NCI-H1048 (cell line): ENCODE measurements at places on chromosomes 2 and 18.
A peak's percentile ranks its signal among the peaks of the same experiment; 100 is the strongest.

DNA sequence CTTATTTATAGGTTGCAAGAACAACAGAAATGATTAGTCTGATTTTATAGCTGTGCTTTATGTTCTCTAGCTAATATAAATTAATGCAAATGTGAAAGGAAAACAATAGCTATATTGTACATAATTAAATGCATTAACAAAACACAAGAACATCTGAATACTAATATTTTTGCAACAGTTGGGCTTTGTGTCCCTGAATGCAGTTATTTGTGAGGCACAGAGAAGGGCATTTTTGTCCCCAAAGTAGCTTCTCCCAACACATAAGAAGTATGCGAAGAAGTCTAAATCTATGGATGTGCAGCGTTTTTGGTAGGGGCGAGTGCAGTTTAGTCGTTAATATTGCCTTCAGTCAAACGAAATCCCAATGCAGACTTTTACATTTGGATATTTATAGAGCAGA is 110.0 kb downstream of the MBP start:
- no peak for DNase-seq

- no peak for DNase-seq
These were observed 28.6 kb upstream of the CREG2 start for GRCh38 chr2:101415884-101416283.

DNA sequence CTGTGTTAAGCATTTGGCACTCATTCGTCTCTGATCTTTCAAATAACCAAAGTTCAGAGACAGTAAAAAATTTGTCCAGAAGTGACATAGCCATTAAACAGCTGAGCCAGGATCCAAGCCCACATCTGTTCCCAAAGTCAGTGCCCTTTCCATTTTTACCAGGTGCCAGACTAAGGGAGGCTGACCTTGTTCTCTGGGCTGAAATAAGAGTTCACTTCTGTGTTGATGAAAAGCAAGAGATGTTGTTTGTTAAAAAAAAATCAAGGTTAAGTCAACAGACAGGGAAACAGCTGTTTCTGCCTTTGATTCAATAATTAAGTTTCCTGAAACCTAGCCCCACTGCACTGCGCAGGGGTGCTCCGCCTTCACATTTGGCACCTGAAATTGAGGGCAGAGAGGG is 117.1 kb downstream of the PRKRA start:
- DNase-seq = no peak

DNA sequence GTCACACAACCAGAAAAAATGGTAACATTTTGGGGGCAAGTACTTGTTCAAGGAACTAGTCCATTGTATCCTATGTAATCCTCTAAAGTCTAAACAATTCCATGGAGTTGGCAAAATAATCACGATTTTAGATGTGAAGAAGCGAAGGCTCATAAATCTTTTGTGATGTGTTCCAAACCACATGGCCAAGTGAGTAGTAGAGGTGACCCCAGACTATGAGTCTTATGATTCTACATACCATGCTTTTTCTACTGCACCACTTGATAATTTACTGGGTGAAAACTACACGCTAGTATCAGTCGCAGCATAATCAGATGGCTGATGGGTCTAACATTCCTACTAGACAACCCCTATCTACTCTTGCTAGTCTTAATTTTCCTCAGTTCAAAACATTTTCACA is 371.4 kb downstream of the OSR1 start:
- DNase-seq = no peak

- no peak for DNase-seq
These were observed 370.2 kb upstream of the LYPD1 start for GRCh38 chr2:133040170-133040569.

DNA sequence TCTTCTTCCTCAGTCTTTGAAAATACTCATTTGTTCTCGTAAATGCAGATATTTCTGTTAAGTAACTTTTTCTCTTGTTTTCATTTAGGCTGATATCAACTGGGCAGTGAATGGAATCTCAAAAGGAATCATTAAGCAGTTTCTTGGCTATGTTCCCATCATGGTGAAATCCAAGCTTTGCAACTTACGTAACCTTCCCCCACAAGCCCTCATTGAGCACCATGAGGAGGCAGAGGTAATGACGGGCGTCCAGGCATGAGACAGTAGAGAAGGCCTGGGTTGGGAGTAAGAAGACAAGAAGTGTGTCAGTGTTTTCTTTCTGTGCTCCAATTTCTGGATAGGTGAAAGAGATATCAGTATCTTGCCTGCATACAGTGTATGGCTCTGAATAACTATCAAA is 5.1 kb downstream of the POLR1B start:
- no peak for DNase-seq

DNA sequence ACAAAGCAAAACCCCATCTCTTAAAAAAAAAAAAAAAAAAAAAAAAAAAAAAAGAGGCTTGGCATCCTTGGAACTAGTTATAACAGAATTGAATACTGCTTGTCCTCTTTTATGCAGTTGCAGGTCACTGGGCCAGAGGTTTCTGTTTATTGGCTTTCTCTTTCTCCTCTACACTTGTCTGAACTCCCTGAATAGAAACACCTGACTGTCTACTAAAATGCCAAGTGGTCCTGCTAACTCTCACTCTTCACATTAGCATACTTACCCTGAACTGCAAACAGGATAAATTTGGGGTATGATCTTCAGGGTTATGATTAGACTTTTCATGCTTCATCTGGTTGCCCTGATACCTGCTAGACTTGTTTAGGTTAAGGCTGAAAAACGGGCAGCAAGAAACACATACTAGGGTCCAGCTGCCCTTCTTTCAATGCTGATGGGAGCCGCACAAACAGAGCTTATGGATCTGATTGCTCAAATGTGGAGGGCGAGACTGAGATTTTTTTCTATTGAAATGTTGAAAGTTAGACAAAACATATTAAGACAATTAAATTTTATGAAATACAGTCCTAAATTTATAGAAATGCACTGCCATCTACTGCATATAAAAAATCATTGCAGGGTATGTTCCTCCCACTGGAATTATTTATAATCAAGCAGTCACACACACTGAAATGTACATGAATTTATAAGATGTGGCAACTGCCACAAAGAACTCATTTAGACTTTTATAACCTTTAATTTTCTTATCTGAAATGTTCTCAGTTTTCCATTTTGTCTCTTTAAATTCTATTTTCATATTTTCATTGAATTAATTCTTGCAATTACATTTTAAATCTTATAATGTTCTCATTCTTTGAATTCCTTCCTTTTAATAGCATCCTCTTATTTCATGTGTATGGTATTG is 40.8 kb downstream of the GTF3C3 start:
- DNase-seq = no peak

DNA sequence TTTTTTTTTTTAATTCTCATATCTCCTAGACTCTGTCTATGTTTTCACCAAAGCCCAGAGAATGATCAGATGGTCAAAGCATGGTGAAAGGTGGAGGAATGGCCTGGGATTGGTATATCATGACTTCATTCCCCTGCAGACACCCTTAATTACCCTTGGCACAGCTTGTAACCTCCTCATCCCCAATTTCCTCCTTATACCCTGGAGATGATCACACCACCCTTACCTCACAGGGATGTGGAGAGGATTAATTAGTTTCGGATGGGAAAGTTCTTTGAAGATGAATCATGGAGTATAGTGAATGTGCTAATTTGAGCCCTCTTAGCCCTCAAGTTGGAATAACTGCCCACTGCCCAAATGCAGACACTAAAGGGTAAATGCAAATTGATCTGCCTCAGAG is 138.0 kb upstream of the LYPD6 start:
- no peak for DNase-seq

DNA sequence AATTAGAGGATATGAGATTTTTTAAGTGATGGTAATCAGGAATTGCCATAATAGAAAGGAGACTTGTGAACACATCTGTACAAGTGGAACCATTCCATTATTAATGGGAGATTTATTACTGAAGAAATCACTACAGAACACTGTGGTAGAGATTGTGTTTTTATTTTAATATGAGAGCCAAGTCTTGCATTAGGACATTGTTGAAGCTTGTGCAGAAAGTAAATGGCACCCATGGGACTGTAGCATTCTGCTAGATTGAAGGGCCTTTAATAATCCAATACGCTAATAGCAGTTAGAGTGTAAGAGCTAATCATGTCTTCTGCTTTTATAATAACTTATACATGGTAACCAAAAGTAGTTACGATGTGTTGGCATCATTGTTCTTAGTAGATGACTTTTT is 83.6 kb downstream of the VRK2 start:
- DNase-seq = no peak

DNA sequence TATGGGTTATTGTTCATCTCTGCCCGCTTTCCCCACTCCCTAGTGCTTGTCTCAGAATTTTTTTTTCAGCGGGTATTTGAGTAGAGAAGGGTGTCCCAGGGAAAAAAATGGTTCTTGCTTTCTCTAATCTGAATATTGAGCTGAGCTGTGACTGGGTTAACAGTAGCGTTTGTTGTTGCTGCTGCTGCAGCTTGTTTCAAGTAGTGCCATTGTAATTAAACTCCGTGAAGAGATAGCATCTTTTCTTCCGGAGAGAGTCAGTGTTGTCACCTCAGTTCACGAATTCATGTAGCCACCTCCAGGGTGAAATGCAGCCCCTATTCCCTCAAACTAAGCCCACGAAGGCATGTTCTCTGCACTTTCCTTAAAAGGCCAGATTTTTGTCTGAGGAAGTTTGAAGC is 1.5 kb upstream of the AAK1 start:
- no peak for DNase-seq

- no peak for DNase-seq
These were observed 8.7 kb upstream of the INPP1 start for GRCh38 chr2:190334479-190335224.

DNA sequence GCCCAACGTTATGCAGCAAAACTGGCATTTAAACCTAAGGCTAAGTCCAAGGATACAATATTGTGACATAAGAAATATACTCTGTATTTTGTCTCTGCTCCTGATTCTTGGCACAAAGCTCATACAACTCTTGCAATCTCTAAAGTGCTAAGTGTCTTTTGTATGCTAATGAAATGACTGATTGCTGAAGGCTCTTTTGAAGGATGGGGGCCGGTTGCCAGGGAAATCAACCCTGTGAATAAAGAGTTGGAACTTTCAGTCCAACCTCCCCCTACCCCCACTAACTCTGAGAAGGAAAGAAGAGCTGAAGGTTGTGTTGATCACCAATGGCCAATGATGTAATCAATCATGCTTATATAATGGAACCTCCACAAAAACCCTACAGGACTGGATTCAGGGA is 40.3 kb downstream of the SESTD1 start:
- DNase-seq = no peak

DNA sequence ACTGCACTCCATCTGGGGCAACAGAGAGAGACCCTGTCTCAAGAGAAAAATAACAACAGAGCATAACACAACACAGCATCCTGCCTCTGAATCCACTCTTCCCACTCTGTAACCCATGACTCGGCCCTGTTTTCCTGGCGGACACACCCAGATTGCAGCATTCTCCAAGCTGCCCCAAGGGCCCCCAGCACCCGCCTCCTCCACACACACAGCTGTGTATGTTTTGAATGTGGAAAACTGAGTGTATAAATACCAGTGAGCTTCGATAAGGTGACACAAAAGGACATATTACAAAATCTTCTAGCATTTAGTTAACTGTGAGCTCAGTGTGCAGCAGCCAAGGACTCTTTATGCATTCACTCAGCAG is 13.0 kb downstream of the IMPA2 start:
- no peak for DNase-seq

DNA sequence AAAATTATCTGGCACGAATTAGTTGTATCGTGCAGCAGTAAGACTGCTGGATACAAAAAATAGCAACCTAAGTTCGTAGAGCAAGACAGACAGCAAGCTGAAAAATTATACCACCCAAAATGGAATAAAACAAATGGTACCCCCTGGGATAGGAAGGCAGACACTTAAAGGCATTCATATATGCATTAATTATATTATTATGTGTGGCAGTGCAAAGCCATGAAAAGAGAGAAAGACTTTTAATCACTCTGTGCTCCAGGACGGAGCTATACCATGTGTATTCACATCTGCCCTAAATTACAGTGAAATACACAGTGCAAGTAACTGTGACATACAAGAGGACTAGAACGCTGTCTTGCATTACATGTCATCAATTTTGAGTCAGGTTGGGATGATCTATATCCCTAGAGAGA is 235.9 kb downstream of the GULP1 start:
- DNase-seq = no peak

DNA sequence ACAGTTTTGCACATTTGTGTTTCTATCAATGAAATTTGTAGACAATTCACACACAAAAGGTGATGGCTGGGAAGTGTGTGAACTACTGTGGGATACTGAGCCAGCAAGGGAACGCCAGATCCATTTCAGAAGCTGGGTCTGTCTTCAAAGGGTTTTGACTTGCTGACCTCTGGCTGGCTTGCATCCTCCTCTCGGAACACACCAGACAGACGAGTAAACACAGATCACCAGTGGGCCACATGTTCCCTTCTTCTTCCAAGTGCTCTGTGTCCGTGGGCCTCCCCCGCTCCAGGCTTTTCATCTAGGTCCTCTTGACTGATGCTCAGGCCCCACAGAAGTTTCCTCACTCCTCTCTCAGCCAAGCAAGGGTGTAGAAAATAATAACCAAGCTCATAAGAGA is 122.2 kb upstream of the OSR1 start:
- no peak for DNase-seq

DNA sequence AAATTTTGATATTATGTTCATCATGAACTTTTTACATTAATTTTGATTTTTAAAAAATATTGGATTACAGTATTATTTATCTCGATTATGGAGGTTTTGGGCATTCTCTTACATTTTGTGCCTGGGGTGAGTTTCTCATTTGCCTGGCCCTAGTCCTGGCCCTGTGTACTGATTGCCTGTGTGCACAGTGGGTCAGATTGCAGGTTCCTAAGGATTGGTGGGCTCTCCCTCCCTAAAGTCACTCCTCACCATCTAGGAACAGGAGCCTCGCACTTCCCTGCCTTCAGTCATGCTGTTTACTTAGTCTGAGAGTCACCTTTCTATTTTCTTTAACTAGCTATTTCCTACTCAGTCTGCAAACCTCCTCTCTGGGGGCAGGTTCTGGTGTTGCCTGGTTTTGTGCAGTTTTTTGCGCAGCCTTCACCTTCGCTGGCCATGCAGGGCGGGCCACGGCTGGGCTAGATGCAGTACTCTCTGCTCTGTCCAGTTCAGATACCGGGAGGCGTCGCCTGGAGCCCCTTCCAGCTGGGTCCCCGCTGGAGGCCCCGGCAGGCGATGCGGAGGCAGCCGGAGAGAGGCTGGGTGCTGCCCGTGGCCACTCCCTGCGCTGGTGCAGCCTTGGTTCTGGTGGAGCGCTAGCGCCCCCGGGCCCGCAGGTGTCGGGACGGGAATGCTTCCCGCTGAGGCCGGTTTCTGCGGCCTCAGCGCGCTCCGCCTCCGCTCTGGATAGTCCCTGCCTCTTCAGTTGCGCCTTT is 23.3 kb upstream of the MC5R start:
- no peak for DNase-seq

DNA sequence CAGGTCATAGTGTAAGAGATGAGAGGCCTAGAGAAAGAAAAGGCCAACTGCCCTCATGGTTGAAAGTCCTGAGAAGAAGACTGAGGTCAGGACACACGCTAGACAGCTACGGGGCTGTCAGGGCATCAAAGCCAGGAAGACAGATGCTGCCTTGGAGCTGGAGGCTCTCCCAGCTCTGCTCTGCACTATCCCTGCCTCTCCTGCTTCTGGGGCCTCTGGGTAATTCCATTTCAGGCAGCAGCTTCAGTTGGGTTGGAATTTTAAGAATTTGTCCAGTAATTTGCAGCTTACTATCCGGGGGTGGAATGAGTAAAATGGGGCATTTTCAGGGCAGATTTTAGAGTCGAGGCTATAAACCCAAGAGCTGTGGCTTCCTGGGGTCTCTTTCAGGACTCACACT is 76.2 kb upstream of the CTAGE1 start:
- no peak for DNase-seq

GRCh38 chr2:117771969-117772630 is 42.4 kb upstream of the DDX18 start:
- peak; percentile 4 for DNase-seq

GRCh38 chr18:74806700-74807416 is 209.2 kb downstream of the ZNF407 start:
- DNase-seq = no peak
